ENCODE measurements at places on chromosomes 3 and 15. TPM values are rescaled to one million over a fixed set of nuclear protein-coding genes. Genes with fewer than 3 reads are reported as not detected.

DNA sequence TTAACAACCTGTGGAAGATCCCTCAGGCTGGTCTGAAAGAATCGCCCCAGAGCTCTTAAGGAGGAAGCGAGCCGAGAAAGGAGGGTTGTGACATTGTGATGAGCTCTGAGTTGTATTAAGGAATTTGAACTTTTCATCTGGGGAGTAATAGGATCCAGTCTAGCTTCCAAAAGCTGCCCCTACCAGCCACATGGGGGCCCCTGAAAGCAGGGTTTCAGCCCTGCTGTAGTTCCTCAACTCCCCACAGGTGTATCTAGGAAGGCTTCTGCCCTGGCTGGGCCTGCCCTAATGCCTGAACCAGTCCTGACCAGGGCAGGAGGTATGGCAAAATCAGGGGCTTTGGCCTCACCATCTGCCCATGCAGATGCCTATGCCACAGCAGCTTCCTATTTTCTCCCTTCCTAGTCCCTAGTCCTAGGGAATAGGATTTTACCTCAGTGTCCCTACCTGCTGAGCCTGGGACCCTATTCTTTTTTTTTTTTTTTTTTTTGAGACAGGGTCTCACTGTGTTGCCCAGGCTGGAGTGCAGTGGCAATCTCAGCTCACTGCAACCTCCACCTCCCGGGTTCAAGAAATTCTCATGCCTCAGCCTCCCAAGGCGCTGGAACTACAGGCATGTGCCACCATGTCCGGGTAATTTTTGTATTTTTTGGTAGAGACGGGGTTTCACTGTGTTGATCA lies 5.0 kb upstream of the AP3S2 start:
- DNase-seq, result peak; percentile 20

DNA sequence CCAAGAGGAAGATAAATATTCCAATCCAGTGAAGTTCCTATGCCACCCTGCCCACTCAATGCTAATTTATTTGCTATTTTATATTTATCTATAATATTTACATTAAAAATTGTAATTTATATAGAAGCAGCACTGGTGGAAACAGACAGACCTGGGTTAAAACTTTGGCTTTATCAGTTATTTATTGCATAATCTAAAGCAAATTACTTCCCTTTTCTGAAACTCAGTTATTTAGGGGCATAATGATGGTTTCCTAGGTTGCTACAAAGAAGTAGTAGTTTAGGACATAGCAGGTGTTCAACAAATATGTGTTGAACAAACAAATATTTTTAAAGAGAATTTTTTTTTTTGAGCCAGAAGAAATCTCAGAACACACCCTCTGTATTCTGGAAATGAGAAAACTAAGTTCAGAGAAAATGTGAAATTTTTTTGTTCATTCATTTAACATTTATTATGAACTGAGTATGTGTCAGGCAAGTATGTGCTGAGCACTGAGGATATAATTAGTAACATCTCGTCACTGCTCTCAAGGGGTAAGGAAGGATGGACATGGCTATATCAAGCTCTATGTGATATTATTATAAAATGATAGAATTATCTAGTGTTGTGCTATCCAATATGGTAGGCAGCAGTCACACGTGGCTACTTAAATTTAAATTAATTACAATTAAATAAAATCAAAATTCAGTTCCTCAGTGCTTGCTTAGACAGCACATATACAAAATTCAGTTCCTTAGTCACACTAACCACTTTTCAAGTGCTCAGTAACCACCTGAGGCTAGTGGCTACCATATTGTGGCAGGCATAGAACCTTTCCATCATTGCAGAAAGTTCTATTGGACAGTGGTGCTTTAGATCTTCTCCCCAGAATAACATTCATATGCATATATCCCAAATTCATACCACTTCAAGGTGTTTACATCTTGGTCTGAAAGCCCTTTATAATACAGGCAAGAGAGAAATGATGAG lies 7.0 kb upstream of the UBE2Q2 start:
- no peak for DNase-seq

DNA sequence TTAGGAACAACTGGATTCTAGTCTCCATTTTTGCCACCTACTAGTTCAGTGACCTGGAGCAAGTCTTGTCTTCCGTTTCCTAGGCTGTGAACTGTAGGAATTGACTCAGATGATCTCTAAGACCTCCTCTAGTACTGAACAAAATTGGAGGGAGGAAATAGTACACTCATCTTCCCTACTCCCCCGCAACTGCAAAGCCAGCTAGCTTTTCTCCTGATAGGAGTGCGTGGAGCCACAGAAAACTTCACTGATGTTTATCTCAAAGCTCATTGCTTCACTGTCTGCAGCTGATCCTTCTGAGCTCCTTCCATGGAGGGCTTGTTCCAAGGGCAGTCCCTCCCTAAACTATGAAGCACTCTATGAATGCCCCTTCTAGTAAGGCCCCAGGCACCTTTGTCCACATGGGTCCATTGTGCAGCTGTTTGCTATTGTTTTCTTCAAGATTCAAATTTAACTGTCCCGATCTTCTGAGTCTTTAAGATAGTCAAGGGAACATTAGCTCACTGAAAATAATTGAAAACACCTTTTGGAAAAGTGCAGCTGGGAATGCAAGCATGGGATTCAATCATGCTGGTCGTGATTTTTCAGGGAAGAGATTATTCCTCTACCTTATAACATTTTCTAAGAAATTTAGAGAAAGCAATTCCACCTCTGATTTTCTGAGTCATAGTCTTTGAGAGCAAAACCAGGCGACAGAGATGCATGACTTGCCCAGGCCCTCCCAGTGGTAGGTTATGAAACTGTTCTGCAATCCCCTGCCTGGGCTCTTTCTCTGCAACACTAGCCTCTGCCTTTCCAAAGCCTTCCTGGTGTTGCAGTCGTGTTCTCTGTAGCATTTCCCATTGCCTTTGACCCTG lies 24.3 kb downstream of the FILIP1L start:
- DNase-seq, result no peak

The DCLK3 gene
- total RNA-seq, result not detected

GRCh38 chr15:81942157-81942556 lies 103.7 kb downstream of the MEX3B start:
- no peak for DNase-seq

The TXNRD3 gene
- total RNA-seq, result 1.3 TPM
